Suprapubic skin (tissue), 4 donors: ENCODE measurements at places on chromosomes 11 and 22. TPM values are rescaled to one million over a fixed set of nuclear protein-coding genes. Genes with fewer than 3 reads are reported as not detected.

- no peak for DNase-seq
Measured at GRCh38 chr11:17500673-17501072, 24.0 kb upstream of the ABCC8 start.

DNA sequence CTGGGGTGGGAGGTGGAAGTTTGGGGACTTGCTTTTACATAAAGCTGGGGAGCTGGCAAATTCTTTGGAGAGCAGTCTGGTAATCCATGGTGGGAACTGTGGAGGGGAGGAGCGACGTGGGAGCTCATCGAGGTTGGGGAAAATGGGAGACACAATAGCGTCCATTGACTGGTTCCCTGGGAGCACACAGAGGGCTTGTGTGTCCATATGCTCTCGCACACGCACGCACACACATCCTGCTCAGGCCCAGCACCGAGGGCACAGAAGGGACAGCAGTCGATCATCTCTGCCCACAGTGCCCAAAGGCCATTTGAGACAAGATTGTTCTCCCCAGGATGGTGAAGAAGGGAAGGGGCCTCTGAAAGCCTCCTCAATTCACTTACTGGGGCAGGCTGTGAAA, 53.7 kb downstream of the FBXO7 start:
- no peak for DNase-seq

- no peak for DNase-seq
Measured at GRCh38 chr11:46616551-46617133, 385 bp downstream of the HARBI1 start.

DNA sequence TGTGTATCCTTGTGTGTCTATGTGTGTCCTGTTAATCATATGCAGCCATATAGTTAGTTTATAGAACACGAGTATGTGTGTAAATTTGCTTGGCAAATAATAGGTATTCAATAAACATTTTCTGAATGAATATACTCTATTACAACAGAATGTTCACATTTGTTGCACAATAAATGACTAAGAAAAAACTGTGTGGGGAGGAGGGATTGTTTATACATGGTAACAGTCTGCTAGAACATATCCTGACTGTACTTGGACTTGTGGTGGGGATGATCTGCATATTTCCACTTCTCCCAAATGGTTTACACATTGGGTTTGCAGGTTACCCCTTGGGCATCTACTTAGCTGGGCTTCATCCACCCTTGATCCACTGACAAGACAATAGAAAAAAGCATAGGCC, 194.6 kb downstream of the INSC start:
- DNase-seq = no peak

DNA sequence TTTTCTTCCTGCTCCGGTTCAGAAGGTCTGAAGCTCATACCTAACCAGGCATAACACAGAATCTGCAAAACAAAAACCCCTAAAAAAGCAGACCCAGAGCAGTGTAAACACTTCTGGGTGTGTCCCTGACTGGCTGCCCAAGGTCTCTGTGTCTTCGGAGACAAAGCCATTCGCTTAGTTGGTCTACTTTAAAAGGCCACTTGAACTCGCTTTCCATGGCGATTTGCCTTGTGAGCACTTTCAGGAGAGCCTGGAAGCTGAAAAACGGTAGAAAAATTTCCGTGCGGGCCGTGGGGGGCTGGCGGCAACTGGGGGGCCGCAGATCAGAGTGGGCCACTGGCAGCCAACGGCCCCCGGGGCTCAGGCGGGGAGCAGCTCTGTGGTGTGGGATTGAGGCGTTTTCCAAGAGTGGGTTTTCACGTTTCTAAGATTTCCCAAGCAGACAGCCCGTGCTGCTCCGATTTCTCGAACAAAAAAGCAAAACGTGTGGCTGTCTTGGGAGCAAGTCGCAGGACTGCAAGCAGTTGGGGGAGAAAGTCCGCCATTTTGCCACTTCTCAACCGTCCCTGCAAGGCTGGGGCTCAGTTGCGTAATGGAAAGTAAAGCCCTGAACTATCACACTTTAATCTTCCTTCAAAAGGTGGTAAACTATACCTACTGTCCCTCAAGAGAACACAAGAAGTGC, 661 bp upstream of the MALAT1 start:
- peak; percentile 74 for DNase-seq

- no peak for DNase-seq
Measured at GRCh38 chr11:101438126-101438525, 145.7 kb downstream of the TRPC6 start.

GRCh38 chr22:44381761-44382115, 69.0 kb upstream of the SHISAL1 start:
- DNase-seq = no peak

DNA sequence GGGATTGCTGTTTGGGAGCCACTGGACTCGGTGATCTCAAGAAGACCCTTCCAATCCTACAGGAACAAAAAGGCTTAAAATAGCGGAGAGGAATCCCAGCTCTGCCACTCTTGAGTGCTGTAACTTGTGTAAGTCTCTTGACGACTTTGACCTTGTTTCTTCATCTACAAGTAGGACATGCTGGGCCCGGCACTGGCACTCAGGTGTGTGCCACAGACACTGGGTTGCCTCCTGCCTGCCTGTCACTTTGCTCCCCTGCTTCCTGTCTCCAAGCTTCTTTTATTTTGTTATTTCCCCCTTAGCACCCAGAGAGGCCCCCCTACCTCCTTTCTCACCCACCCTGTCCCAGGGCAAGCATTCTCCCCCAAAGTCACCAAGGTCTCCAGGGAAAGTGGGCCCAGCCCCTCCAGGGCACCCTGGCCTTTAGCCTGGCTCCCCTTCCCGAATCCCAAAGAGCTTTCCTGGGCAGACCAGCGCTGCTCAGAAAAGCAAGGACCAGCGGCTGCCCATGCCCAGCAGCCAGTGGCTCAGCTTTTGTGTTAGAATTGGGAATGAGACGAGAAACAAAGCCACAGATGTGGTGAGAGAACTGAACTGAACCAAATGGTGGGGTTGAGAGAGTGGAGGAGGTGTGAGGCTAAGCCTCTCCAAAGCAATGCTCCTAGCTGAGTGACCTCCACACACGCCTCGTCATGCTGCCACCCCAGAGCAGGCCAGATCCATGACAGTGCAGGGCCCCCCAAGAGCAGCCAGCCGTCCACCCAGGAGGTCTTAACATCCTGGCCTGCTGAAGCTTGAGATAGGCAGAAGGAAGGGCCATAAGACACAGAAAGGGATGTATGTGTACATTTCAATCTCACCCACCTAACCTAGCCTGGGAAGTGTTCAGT, 4.5 kb downstream of the TRIM29 start:
- peak; percentile 57 for DNase-seq

GRCh38 chr11:8807544-8808225, 103.3 kb upstream of the AKIP1 start:
- DNase-seq = no peak

DNA sequence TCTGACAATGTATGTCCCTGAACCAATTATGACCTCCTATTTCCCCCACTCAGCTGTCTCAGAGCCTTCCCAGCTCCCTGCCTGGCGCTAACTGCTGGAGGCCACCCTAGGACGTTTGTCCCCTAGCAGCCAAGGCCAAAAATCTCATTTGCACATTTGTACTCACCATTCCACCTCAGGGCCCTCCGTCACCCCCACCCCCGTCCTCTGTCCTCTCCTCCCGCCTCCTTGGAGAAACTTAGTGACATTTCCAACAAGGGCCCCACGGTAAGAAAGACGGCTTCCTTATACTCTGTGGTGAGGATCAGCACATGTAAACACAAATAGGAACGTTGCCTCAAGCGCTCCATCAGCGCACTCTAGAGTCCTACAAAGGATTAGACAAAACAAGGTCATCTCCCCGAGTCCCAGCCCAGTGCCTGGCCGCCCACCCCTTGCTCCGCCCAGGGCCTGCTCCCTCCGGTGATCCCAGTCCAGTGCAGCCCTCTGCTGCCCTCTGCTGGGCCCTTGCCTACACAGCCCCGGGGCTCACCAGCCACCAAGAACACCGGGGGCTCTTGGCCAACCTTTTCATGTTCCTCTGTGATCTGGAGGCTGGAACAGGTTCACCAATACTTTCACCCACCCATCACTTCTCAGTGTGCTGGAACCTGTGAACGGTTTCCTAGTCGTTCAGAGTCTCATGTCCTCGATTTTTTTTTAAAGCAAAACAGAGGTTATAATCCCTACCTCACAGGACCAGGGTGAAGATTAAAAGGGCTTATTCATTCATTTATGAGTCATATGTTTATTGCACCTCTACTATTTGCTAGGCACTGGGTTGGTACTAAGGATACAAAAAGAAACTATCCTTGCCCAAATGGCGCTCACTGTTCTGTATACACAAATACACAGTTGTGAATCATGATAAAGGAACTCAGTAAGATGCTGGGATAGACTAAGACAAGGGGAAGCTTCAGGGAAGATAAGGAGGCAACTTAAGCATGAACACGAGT, 15.3 kb upstream of the CTR9 start:
- DNase-seq = peak; percentile 97

The KRTAP5-11 gene
- 7.3 TPM for total RNA-seq

The MFNG gene
- total RNA-seq = 8.6 TPM
